ENCODE measurements at places on chromosomes 1 and 21.
A peak's percentile ranks its signal among the peaks of the same experiment; 100 is the strongest.

DNA sequence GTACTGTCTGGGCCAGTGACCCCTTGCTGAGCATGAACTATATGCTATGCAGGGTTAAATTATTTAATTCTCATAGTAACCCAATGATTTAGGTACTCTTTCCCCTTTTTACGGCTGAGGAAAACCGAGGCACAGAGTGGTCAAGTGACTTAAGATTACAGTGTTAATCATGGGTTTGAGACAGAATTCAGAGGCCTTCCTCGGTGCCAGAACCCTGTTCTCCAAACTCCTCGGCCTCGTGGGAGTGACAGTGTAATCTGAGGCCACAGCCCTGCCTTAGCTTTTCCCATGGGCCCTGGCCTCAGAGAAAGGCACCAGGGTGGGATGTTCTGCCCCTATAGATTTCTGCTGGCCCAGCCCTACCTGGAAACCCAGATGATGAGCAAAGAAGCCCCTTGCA is 86.4 kb upstream of the ZNF648 start:
- no peak for DNase-seq

- DNase-seq = no peak
Observed at GRCh38 chr1:117572546-117572945, 33.3 kb upstream of the TENT5C start.

DNA sequence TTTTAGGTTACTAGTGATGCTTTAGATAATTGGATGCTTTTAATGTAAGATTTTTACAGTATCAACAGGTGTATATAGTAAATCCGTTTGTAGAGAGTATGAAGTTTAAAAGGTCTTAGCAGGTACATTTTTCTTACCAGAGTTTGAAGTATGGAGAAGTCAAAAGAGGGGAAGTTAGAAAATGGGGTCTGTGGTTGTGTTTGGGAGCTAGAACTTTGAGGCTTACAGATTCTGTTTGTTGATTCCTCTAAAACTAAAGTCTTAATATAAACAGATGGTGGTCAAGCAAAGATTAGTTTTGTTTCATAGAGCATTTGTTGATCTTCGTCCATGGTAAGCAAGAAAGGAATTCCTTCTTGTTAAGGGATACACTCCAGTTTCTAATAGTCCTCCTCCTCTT is 35.8 kb downstream of the CDC42 start:
- no peak for DNase-seq

GRCh38 chr1:226990133-226990716 is 50.1 kb downstream of the COQ8A start:
- no peak for DNase-seq

DNA sequence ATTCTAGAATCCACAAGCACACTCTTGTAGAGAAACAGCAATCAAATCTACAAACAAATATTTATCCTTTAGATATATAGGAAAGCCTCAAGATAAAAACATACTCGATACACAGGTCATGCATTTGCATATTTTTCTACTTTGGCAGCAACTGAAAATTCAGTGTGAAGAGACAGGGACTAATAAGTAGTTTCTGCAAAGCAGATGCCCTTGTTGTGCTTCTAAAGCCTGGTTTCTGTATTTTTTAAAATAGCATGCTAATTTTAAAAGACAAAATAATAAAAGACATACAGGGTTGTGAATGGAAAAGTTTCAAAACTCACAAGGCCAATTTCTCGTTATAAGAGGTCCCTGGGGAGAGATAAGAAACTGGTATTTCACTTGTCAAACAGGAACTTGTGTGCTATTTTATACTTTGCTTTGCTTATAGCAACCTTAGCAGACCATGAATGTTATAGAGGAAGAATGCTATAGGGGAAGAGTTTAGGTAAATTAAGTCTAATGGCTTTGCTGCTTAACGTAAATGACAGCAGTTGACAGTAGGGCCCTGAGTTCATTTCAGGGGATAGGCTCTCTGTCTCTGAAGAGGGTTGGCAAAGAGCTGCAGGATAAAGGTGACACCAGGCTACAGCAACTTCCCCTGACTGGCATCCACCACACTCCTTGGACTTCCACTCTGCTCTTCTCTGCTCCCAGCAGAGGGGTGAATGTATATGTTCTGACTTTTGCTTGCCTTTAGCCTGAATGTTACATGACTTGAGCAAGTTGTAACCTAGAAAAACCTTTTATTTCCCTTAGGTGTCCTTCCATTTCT is 9.4 kb upstream of the RGS13 start:
- no peak for DNase-seq

GRCh38 chr1:42365118-42365517 is 15.5 kb upstream of the RIMKLA start:
- DNase-seq = no peak

DNA sequence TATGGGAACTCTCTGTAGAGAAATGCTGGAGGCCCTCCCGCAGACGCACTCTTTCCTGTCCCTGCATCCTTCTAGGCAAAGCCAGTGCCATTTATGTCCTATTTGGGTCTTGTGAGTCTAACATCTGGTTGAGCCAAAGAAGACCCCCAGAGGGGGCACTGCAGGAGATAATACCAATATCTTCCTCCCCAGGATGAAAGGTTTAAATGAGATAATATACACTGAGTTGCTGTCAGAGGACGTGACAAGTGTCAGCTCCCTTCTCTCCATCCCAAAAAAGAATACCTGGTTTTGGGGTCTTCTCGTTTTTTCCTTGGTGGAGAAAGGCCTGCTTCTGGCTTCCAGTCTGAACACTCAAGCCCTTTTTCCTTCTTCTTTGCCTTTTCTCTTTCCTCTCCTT is 7.6 kb downstream of the TCEA3 start:
- no peak for DNase-seq

- DNase-seq = peak; percentile 93
Observed at GRCh38 chr1:230375780-230376179, 50.4 kb downstream of the PGBD5 start.

DNA sequence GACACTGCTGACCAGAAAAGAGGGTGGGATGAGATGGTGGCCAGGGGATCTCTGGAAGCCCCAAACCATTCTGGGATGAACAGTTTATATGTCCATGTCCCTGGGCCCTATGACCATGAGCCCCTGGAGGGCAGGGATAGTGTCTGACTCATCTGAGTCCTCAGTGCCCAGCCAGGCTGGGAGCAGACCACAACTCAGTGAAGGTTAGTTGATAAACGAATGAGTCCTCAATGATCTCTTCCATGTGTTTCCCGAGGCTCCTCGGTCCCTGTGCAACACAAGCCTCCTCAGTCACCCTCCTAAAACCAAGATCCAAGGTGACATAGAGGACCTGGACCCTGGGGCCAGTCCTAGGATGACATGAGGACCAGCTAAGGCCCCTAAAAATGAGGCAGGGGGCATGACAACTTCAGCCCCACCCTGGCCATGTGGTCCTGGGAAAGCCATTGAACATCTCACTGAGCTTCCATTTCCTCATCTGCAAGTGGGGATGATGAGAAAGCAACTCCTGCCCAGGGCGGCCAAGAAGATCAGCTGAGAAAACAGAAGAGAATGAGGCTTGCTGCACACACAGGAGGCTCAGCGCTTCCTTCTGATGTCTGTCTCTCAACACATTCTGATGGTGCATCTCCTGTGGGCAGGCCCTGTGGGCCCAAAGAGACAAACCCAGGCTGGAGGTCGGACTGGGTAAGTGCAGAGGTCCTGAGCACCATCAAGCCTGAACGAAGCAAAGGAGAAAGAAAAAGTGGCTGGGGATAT is 86.3 kb downstream of the GLIS1 start:
- no peak for DNase-seq

DNA sequence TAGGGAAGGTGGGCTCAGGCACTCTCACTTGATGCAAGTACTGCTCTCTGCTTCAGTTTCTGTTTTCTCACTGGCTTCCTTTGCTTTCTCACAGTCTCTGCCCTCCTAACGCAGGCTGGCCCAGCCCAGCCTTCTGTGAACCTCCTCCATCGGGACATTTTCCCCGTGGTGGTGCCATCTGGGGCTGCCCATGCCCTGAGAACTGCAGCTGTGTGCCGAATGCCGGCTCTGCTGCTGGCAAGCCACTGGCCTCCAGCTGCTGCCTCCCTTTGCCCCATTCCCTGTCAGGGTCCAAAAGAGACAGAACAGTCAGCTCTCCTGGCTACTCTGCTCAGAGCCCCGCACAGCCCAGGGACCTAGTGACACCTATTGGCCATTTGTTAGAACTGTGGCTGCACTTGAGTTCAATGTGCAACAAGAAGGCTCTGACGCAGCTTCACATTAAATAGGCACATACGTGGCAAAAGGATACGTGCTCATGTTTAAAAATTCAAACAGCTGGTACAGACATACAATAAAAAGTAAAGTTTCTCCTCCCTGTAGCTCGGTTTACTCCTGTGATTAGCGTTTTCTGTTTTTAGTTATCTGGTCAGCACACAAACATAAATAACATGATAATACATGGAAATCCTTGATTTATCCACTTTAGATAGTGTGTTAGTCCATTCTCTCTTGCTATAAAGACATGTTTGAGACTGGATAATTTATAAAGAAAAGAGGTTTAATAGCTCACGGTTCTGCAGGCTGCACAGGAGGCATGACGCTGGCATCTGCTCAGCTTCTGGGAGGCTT is 46.6 kb downstream of the FCRL5 start:
- DNase-seq = peak; percentile 21

DNA sequence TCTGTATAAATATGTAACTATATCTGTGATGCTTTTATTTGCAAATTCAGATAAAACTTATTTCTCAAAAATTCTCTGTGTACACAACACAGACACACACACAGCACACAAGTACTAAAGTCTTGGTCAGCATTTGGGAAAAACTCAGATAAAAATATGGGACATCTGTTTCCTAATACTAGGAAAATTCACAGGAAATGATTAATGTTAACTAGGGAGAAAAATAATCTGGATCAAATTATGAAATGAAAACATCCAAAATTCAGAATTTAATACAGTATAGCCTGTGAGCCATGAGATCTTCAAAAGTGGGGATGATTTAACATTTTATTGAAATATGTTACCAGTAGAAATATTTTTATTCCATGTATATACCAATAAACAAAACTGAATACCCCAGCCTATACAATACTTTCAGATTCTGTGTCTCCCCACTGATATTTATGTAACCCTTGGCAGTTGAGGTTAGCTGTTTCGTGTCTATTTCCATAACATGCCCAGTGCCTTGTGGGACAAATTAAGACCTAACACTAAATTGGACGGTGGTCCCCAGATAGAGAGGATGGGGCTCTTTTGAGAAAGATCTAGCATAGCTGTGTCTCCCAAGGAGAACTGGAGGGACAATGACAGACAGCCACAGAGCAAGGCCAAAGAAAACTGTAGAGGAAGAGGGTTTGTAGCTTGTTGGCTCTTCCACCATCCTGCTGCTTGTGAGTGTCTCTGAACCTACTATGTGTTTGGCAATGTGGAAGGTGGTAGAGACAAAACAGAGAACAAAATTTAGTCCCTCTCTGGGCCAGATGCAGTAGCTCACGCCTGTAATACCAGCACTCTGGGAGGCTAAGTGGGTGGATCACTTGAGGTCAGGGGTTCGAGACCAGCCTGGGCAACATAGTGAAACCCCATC is 47.2 kb downstream of the GNG12 start:
- no peak for DNase-seq

DNA sequence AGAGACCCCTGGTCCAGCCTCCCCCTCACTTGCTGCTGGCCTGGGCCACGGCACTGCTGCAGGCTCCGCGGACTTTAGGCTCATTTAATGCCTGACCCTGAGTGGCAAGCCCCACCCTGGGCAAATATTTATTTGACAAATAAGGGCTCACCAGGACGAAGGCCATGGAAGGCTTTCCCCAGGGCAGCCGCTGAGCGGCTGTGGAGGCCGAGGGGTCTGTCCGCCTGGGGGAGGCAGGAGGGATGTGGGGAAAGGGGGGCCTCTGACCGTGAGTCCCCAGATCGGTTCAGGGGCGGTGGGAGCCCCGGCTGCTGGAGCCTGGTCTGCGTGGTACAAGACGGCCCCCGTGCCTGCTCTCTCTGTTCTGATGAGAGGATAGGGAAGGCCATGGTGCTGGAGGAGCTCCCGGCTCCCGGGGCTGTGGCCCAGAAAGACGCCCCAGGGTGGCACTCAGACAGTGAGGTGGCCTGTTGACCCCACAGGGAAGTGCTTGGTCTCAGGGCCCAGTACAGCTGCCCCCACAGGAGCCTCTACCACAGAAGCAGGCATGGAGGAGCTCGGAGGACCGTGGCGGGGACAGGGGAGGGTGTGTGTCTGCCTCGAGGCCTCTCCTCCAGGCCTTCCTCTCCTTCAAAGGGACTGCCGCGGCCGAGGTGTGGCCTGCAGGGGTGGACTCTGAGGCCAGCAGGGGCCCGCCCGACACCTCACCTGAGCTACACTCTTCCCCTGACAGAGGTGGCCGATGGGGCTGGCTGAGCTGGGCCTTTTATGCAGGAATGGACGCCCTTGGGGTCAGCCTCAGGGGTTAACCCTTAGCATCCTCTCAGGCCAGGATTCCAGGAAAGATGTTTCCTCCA is 9.1 kb upstream of the C1orf159 start:
- DNase-seq = no peak

- no peak for DNase-seq
Observed at GRCh38 chr1:84271441-84272151, 29.9 kb upstream of the SAMD13 start.

DNA sequence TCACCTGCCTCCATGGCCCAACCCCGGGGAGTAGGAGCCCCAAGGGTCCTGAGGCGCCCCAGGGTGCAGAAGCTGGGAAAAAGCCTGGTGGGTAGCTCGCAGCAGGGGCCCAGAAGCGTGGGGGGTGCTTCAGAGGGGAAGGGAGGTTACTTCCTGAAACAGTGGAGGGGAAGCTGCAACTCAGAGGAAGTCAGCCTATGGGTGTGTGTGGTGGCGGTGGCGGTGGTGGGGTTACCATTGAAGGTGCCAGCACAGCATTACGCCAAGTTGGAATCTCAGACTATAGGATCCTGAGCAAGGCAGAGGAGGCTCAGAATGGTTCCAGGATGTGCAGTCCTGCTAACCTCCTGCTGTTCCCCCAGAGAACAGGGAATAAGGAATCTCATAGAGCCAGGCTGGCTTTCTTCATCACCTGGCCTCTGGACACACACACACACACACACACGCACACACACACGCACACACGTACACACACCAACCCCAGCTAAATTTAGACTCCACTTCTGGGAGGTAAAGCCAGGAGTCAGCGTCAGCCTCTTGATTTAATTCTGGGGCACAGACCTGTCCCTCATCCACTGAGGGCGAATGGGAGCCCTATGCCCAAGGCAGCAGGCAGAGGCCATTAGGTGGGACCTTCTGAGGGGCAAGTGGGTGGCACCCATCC is 1.3 kb downstream of the DENND4B start:
- no peak for DNase-seq

- DNase-seq = no peak
Observed at GRCh38 chr1:112721966-112722524, 6.9 kb upstream of the PPM1J start.
